ENCODE measurements at places on chromosomes 3 and 15. TPM values are rescaled to one million over a fixed set of nuclear protein-coding genes. Genes with fewer than 3 reads are reported as not detected.

Gene FOXB1
- total RNA-seq: not detected

Gene GOLGA8T
- not detected for total RNA-seq

Gene PROS1
- 43.7 TPM for total RNA-seq

GRCh38 chr3:149388531-149389417 is 11.3 kb upstream of the TM4SF1 start:
- no peak overlapping the region for H3K27ac ChIP-seq
- no peaks in the 10 kb centered on the region for H3K36me3 ChIP-seq
- DNase-seq: no peak
- H3K4me1 ChIP-seq: peaks cover 24% of the 10 kb centered on the region

DNA sequence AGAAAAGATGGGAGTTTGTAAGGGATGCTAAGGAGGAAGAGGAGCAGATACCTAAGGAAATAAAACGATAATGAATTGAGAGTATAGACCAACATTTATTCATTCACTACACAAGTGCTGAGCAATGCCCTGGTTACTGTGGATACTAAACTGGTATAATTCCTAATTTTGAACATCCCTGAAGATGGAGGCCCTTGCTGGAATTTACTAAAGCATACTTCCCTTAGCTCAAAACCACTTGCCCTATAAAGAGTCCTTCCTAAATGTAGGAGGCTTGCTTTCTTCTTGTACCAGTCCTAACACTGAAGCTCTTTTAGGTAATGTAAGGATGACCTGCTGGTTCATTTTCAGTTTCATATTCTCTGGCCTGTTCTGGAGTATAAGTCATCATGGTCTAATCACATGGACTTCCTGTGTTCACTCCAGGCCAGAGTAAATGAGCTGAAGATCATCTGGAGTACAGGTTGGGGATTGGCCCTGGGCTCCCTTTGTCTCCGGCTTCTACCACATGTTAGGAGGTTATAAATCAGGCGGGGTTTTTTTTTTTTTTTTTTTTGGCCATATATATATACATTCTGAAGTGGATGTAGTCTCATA is 40.1 kb upstream of the MTMR10 start:
- no peak overlapping the region for H3K4me3 ChIP-seq
- no peak overlapping the region for H3K27ac ChIP-seq
- H3K4me1 ChIP-seq: peaks cover 13% of the 10 kb centered on the region
- no peaks in the 10 kb centered on the region for H3K27me3 ChIP-seq

DNA sequence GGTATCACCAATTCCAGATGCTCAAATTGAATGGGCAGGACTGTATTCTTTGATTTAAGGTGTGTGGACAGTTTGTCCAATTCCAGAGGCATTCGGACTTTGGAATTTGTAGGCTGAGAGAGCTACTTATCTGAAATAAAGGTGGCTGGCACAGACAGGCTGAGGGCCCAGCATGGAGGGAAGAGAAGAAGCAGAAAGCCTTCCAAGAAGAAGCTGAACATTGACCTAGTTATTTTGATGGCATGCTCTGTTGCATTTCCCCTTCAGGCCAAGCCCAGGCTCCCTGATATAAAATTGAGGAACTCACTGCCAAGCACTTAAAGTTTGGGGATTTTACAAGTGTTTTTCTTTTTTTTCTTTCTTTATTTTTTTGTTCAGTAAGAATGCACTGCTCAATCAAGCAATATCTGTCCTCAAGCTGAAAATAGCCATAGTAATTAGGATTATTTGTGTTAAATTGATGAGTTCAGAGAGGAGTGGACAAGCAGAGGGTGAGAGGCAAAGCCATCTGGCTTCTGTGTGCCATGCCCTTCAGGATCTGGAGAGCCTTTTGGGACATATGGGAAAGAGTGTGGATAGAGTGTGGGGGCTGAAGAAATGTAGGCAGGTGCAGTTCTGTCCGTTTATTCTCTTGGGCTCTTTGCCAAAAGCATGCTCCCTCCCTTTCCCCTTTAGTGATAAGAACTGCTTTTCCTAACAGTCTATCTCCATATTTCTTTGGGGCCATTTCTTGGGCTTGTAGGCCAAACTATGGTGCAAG is 148.9 kb downstream of the OXSM start:
- H3K27me3 ChIP-seq: no peaks in the 10 kb centered on the region
- H3K36me3 ChIP-seq: no peaks in the 10 kb centered on the region
- H3K27ac ChIP-seq: no peak overlapping the region

- H3K4me3 ChIP-seq: no peak overlapping the region
- no peaks in the 10 kb centered on the region for H3K27me3 ChIP-seq
- DNase-seq: no peak
- no peak overlapping the region for H3K27ac ChIP-seq
- H3K36me3 ChIP-seq: peaks cover 5% of the 10 kb centered on the region
- H3K4me1 ChIP-seq: no peaks in the 10 kb centered on the region
Measured at GRCh38 chr15:80902298-80902801, 87.3 kb downstream of the MESD start.
